ENCODE measurements at places on chromosomes 5 and 9.

- DNase-seq, result no peak
Observed at GRCh38 chr9:93589688-93590087, 13.3 kb downstream of the PHF2 start.

DNA sequence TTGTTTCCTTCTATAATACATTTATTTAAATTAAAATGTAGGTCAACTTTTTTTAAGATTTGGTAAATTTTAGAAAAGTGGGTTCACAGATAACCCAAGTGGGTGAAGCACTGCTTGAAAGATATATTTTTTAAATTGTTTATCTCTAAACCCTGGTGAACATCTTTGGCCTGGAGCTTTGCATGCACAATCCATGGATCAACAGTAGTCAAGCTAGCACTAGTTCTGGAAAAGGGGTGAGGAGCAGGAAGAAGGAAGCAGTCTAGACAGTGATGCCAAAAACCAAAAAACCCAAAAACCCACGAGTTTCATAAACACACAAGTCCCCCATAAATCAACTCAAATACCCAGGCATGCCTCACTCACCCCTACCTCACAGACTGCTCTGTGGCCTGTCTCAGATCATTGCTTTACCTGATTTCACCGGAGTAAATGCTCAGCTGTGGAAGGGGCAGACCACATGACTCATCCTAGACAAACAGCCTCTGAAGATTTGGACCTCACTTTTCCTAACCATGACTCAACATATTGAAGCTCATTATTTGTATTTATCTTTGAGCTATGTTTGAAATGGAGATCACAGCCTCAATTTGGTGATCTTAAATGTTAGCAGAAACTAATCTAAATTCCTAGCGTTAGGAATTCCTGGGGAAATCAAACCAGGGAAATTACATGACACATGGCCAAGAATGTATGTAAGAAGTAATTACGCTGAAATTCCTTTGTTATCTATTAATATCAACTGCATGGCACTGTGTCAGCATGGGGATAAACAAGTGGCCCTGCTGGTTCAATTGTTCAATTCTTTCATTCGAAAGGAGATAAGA is 149.6 kb downstream of the ZNF608 start:
- no peak for DNase-seq

DNA sequence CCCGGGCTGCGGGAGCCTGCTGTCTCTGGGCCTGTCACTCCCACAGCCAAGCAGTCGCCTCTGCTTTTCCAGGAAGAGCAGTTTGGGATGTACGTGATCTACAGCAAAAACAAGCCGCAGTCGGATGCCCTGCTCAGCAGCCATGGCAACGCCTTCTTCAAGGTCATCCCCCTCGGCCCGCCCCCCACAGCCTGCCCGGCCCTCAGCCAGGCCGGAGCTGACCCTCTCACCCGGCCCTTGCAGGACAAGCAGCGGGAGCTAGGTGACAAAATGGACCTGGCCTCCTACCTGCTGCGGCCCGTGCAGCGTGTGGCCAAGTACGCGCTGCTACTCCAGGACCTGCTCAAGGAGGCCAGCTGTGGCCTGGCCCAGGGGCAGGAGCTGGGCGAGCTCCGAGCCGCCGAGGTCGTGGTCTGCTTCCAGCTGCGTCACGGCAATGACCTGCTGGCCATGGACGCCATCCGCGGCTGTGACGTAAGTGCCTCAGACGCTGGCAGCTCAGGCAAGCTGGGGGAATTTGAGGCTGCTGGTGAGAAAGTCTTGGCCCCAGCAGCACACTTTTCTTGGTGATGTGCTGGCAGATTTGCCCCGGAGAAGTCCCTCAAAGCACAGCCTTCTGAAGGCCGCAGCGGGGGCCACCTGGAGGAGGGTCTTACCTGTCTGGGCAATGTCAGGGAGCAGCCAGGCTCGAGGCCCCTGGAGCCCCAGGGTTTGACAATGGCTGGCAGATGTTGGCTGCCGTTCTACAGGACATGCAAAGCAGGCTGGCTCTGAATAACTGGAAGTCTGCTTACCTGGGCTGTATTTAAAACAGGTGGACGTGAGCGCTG is 20.1 kb upstream of the LRRC14B start:
- no peak for DNase-seq

DNA sequence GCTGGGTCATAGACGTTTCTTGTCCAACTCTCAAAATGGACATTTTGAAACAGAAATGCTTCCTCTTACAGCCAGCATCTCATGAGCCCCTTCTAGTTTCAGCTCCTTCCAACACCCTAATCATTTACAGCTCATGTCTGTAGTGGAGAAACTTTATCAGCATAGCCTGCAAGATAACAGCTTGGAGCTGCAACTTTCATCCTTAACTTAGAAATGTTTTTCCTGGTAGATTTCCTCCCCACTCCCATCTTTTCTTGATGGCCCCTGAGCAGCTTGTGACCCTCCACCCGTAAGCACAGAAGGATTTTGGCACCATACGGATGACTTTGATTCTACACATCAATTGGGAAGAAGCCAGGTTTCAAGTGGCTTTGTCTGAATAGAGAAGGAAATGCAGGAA is 53.5 kb upstream of the TGFBR1 start:
- DNase-seq, result no peak

DNA sequence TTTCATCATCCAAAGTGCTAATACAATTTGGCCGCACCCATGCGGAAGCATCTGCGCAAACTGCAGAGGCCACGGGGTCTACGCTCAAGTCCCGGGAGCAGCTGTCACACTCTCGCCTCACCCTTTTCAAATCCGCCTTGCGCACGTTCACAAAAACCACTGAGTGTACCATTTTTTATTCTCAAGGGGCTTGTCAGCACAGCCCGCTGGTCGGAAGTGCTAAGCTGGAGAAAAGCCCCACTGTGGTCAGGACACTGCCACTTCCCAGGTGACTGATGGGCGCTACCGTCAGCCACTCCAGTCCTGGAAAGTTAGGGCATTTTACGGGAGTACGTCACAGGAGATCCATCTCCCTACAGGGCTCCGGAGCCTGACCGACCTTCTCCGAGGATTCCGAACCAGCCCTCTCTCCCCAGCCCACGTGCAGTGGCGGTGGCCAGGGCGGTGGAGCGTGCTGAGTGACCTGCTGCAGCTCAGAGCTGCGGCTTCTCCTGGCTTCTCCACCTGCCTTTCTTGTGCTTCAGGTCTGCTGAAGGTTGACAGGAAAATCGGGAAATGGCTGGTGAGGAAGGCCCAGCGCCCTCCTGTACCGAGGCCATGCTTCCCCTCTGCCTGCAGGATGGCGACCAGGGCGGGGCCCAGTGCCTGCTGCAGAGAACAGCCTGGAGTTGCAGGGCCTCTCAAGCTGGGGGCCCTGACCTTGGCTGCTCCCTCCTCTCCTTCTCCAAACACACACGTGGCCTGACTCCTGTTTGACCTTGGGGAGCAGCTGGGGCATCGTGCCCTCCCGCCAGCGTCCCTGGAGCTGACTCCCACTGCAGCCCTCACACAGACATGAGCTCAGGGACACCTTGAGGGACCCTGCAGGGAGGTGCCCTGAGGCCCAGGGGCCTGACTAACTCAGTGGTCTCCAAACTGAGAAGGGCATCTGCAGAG is 14.3 kb downstream of the RASGEF1C start:
- DNase-seq, result no peak

DNA sequence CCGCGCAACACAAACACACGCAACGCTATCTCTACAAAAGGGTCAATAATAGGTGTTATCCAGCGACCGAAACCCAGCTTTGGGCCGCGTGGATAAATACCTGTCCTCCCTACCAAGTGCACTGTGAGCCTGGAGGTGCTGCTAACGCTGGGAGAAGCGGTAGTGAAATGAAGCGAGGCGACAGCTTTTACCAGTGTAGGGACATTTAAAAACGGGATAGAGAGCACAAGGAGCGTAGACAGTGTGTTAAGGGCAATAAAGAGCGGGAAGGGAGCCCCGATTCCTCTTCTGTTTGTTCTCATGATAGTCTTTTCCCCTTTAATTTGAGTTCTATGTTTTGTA is 421 bp upstream of the DEPDC1B start:
- no peak for DNase-seq

- no peak for DNase-seq
Observed at GRCh38 chr9:76445976-76446375, 13.0 kb upstream of the GCNT1 start.

- no peak for DNase-seq
Observed at GRCh38 chr9:14323985-14324650, 10.2 kb upstream of the NFIB start.

DNA sequence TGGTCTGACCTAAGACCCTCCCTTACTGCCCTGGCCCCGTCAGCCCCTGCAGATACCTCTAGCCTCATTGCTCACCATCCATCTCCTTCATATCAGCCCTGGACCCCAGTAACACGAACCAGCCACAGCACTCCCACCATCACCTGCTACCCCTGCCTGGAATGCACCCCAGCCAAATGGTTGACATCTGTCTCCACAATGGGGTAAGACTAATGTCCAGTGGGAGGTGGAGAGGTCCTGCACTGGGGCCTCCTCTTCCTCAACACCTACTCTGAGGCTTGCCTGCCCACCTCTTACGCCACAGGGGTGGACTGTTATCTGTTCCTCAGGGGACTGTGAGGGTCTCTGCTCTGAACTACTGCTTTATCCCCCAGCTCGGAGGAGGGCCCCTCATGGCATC is 12.1 kb downstream of the CSF2 start:
- no peak for DNase-seq

GRCh38 chr5:144189800-144190429 is 19.2 kb downstream of the KCTD16 start:
- DNase-seq, result peak; percentile 73

GRCh38 chr5:38258042-38258318 is 379 bp upstream of the EGFLAM start:
- no peak for DNase-seq

GRCh38 chr5:178237431-178238312 is 5.1 kb upstream of the PHYKPL start:
- no peak for DNase-seq

- no peak for DNase-seq
Observed at GRCh38 chr5:2797160-2797559, 45.7 kb upstream of the IRX2 start.

DNA sequence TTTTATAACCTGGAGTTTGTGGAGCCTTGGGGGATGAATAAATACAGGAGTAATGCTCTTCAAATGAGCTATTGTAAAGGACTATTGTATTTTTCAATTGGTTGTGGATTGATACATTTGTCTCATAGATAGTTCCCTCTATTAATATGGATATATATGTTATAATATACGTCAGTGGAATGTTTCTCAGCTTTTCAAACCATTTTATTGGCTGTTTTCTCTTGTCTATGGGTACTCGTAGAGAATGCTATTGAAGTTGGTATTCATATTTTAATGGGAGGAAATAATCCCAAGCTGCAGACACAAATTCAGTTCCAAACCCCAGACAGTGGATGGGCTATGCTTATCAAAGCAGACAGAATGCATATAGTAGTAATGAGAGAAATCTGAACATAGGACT is 181.8 kb upstream of the DAB2 start:
- no peak for DNase-seq

GRCh38 chr9:126939821-126940221 is 25.2 kb downstream of the RALGPS1 start:
- DNase-seq, result no peak

- no peak for DNase-seq
Observed at GRCh38 chr9:89046832-89047231, 55.6 kb downstream of the S1PR3 start.

DNA sequence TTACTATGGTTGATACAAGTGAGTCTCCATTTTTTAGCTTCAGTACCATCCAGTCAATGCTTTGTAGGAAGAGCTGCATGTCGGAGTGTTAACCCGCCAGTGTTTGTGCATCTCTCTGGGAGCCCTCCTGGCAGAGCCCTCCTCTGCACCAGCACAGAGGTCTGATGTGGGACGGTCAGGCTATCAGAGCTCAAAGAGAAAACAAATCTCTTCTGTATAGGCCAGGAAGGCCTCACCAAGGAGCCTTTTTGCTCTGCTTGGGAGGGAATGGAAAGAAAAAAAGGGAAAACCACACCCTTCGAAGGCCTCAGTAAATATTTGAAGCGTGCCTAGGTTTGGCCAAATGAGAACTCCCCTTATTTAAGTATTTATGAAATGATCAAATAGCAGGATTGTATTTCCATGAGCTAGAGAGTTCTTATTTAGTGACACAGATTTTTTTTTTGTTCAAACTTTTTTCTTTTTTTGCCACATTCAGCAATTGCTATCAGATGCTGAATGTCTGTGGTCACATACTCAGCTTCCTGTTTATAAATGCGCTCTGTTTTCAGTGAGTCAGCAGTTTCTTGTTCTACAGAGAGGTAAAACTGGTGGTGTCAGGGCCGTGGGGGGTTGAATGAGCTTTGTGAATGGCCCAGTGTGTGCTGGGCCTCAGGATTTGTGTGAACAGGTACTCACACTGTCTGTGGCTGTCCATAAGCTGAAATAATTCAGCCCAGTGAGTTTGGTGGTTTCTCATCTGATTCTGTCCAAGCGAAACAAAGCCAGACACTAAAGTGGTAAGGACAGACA is 226.6 kb downstream of the SNX18 start:
- peak; percentile 20 for DNase-seq

DNA sequence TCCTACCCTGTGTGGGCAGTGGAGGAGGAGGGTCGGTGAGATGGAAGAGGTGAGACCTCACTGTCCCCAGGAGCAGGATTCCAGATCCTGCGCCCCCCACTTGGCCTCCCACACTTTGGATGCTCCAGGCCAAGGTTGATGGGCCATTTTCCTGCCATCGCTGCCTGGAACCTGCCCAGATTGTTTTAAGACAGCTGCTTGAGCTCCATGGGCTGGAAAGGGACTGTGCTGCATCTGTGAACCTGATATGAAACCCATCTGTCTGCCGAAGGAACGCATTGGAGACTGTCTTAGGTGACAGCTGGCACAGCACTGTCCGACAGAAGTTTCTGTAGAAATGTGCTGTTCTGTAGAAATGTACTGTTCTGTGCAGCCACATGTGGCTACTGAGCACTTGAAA is 72.7 kb upstream of the SLC25A48 start:
- DNase-seq, result no peak

GRCh38 chr5:90111364-90112032 is 298.1 kb downstream of the CETN3 start:
- no peak for DNase-seq

- no peak for DNase-seq
Observed at GRCh38 chr5:170182491-170182890, 50.3 kb upstream of the C5orf58 start.

GRCh38 chr5:126461838-126462237 is 38.6 kb downstream of the GRAMD2B start:
- DNase-seq, result no peak

Measured in activated CD8-positive, alpha-beta memory T cell treated with anti-CD3 and anti-CD28 coated beads for 4 hours (primary cell).